H9 (cell line): ENCODE measurements at places on chromosomes 3 and 15. TPM values are rescaled to one million over a fixed set of nuclear protein-coding genes. Genes with fewer than 3 reads are reported as not detected.

INSYN1 gene
- total RNA-seq: 1.9 and 2.5 TPM in 2 replicates

STIMATE gene
- total RNA-seq: 23.8 and 25.6 TPM in 2 replicates

BRPF1 gene
- total RNA-seq: 38.4 and 38.6 TPM in 2 replicates

LHFPL4 gene
- total RNA-seq: 16.3 and 19.2 TPM in 2 replicates

DNA sequence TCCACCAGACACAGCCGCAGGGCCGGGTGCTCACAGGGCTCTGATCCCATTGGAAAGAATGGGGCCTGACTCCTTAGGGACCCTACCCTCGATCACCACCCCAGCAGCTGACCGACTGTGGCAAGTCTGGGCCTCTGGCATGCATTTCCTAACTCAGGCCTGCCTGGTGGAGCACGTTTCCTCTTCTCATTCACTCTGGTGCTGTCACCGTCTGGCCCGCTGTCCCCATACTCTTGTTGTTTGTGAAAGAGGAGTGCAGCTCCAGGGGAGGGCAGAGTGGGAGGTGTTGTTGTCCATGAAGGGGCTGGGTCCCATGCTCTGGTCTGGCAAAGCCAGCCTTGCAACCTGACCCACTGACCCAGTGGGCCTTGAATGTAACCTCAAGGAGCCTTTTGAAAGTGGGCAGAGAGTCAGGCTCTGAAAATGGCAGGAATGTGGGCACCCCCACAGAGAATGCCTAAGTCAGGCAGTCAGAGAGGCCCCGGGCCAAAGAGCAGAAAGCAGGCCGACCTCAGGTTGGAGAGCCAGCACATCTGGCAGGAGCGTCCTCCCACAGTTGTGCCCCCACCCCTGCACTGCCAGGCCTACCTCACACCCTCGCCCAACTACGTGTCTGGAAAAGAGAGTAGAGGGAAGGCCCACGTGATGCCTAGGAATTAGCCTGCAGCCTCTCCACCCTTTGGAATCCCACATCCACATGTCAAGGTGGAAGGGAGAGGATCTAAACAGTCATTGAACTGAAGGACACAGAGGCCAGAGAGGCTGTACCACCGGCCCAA is 10.9 kb downstream of the SEMA7A start:
- H3K27me3 ChIP-seq: no peaks in the 10 kb centered on the region
- peaks cover 7% of the 10 kb centered on the region; the same call in 1 of the 2 replicates for H3K4me1 ChIP-seq
- peak; percentile 62 for DNase-seq
- H3K4me3 ChIP-seq: no peak overlapping the region
- H3K36me3 ChIP-seq: no peaks in the 10 kb centered on the region

GRCh38 chr15:57890351-57890750 is 175.2 kb downstream of the ALDH1A2 start:
- DNase-seq: no peak
- H3K4me3 ChIP-seq: no peak overlapping the region
- H3K36me3 ChIP-seq: no peaks in the 10 kb centered on the region
- H3K27me3 ChIP-seq: no peaks in the 10 kb centered on the region
- H3K4me1 ChIP-seq: no peaks in the 10 kb centered on the region

DNA sequence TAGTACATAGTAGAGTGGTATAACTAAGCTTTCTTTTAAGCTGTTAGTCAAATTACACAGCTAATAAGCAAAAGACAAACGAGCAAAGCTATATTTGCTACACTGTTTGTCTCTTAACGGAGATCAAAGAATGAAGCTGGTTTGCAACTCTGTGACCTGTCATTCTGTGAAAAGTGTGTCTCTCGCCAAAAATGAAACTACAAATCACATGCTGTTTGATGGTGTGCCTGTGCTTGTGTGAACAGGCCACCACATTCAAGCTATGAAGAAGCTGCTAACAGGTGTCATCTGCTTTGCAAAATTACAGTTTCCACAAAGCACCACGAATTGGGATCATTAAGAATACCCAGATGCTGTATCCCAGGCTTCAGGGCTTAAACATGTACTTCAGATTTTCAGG is 667.8 kb upstream of the NAALADL2 start:
- no peak overlapping the region for H3K27ac ChIP-seq
- no peaks in the 10 kb centered on the region for H3K4me1 ChIP-seq
- no peak overlapping the region for H3K4me3 ChIP-seq
- H3K36me3 ChIP-seq: no peaks in the 10 kb centered on the region

DNA sequence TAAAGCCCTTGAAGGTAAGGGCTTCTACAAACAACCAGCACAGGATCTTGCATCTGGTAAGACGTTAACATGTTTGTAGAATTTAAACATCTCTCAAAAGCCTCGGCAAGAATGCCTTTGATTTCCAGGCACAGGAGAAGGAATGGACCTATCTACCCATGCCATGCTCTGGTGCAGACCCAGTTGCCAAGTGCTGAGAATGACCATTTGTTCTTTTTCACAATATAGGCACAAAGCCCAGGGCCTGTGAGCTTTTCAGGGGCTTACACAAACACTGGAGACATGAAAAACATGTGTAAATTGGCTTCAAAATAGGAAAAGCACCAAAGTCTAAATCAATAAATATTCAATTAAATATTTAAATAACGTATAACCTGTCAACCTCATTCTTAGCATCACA is 266.9 kb upstream of the TTC14 start:
- H3K4me3 ChIP-seq: no peak overlapping the region
- H3K27ac ChIP-seq: no peak overlapping the region
- no peaks in the 10 kb centered on the region for H3K27me3 ChIP-seq
- no peaks in the 10 kb centered on the region for H3K4me1 ChIP-seq

GRCh38 chr15:58167095-58167691 is 29.0 kb downstream of the AQP9 start:
- H3K27me3 ChIP-seq: no peaks in the 10 kb centered on the region
- H3K36me3 ChIP-seq: no peaks in the 10 kb centered on the region
- no peak for DNase-seq
- H3K4me1 ChIP-seq: no peaks in the 10 kb centered on the region

- no peaks in the 10 kb centered on the region for H3K27me3 ChIP-seq
- no peaks in the 10 kb centered on the region for H3K36me3 ChIP-seq
- no peaks in the 10 kb centered on the region for H3K4me1 ChIP-seq
- no peak for DNase-seq
These were observed 234.5 kb downstream of the ERC2 start for GRCh38 chr3:56233742-56234141.

GRCh38 chr3:152356870-152357276 is 88.1 kb downstream of the MBNL1 start:
- no peak overlapping the region for H3K4me3 ChIP-seq
- H3K27ac ChIP-seq: no peak overlapping the region
- H3K36me3 ChIP-seq: no peaks in the 10 kb centered on the region

DNA sequence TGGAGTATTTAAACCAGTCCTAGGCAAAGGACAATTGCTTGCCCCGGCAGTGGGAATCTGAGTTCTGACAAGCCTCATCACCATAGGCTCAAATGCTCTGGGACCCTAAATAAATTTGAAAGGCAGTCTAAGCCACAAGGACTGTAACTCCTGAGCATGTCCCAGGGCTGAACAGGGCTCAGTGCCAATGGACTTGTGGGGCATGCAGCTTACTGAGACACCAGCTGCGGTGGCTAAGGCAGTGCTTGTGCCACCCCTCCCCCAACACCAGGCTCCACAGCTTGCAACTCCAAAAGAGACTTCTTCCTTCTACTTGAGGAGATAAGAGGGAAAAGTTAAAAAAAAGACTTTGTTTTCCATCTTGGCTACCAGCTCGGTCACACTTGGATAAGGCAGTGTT is 289.7 kb upstream of the DCBLD2 start:
- no peaks in the 10 kb centered on the region for H3K27me3 ChIP-seq
- no peaks in the 10 kb centered on the region for H3K36me3 ChIP-seq
- no peak overlapping the region for H3K4me3 ChIP-seq
- no peaks in the 10 kb centered on the region for H3K4me1 ChIP-seq
- no peak for DNase-seq
- H3K27ac ChIP-seq: no peak overlapping the region

GRCh38 chr3:148439254-148439822 is 258.4 kb upstream of the AGTR1 start:
- no peaks in the 10 kb centered on the region for H3K36me3 ChIP-seq
- H3K4me1 ChIP-seq: no peaks in the 10 kb centered on the region
- no peak overlapping the region for H3K4me3 ChIP-seq
- DNase-seq: peak; percentile 27
- H3K27ac ChIP-seq: no peak overlapping the region

DNA sequence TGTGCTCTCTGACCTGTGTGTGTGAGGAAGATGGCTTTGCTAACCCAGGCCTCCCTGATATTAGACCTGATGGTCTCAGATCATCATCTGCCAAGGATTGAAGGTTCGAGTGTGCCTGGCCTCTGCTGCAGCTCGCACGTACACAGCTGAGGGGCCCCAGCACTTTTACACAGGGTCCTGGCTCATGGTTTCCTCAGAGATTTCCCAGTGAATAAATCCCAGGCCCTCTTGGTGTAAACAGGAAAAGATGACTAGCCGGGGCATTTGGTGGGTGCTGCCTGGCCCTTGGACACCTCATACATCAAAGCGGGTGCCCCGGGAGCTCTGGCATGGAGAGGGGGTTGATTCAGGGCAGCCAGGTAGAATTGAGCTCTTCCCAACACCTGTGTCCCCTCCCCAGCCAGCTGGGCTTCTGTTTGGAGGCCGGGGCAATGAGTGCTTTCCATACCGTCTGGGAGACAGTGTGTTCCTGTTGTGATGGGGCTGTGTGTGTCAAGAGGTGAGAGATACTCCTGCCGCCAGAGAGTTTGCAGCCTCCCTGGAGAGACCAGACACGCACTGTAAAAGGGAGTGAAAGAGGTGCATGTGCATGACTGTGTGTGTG is 72.5 kb upstream of the TLE3 start:
- H3K27ac ChIP-seq: no peak overlapping the region
- H3K27me3 ChIP-seq: no peaks in the 10 kb centered on the region
- H3K4me1 ChIP-seq: no peaks in the 10 kb centered on the region
- no peaks in the 10 kb centered on the region for H3K36me3 ChIP-seq
- DNase-seq: no peak

DNA sequence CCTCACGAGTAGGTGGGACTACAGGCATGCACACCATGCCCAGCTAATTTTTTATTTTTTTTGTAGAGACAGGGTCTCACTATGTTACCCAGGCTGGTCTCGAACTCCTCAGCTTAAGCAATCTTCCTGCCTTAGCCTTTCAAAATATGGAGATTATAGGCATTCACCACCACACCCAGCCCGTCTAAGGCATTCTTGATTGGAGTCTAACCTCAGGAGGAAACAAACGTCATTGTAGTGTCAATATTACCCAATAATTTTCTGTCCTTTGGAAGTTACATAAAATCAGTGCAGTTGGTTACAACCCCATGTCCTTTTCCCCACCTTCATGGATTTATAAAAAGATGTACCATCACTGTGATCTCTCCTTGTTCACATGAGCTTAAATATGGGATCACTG is 41.8 kb downstream of the TIMP4 start:
- H3K36me3 ChIP-seq: no peaks in the 10 kb centered on the region
- H3K27ac ChIP-seq: no peak overlapping the region
- no peak overlapping the region for H3K4me3 ChIP-seq
- no peak for DNase-seq
- H3K27me3 ChIP-seq: no peaks in the 10 kb centered on the region

DNA sequence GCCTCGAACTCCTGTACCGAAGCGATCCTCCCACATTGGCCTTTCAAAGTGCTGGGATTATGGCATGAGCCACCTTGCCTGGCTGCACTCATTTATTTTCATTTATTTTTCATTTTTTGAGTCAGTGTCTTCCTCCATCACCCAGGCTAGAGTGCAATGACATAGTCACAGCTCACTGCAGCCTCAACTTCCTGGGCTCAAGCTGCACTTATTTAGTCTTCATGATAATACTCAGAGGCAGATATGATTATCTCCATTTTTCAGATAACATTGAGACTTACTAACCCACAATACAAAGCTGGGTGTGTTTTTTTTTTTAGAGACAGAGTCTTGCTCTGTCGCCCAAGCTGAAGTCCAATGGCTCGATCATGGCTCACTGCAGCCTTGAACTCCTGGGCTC is 10.0 kb downstream of the PRKCI start:
- H3K27me3 ChIP-seq: no peaks in the 10 kb centered on the region
- H3K27ac ChIP-seq: no peak overlapping the region
- H3K4me3 ChIP-seq: no peak overlapping the region
- no peaks in the 10 kb centered on the region for H3K4me1 ChIP-seq
- no peak for DNase-seq

DNA sequence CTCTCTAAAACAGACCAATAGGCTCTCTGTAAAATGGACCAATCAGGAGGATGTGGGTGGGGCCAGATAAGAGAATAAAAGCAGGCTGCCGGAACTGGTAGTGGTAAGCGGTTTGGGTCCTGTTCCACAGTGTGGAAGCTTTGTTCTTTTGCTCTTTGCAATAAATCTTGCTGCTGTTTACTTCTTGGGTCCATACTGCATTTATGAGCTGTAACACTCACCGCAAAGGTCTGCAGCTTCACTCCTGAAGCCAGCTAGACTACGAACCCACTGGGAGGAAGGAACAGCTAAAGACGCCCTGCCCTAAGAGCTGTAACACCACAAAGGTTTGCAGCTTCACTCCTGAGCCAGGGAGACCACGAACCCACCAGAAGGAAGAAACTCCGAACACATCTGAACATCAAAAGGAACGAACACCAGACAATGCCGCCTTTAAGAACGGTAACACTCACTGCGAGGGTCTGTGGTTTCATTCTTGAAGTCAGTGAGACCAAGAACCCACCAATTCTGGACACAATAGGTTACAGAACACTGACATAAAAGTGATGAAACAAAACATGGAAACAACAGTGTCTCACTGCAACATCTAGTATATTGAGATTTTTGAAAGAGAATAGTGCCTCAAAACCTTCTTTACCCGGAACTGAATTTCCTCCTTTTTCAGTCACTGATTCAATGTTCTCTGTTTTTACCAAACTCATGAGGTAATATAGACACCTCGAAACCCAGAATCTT is 28.8 kb upstream of the PLSCR2 start:
- H3K36me3 ChIP-seq: no peaks in the 10 kb centered on the region
- H3K4me3 ChIP-seq: no peak overlapping the region
- H3K27ac ChIP-seq: no peak overlapping the region
- no peaks in the 10 kb centered on the region for H3K27me3 ChIP-seq
- no peak for DNase-seq
